ENCODE measurements at places on chromosomes 5 and 9.

GRCh38 chr5:61817472-61818326, 485.6 kb downstream of the ZSWIM6 start:
- peak; percentile 53 for DNase-seq

DNA sequence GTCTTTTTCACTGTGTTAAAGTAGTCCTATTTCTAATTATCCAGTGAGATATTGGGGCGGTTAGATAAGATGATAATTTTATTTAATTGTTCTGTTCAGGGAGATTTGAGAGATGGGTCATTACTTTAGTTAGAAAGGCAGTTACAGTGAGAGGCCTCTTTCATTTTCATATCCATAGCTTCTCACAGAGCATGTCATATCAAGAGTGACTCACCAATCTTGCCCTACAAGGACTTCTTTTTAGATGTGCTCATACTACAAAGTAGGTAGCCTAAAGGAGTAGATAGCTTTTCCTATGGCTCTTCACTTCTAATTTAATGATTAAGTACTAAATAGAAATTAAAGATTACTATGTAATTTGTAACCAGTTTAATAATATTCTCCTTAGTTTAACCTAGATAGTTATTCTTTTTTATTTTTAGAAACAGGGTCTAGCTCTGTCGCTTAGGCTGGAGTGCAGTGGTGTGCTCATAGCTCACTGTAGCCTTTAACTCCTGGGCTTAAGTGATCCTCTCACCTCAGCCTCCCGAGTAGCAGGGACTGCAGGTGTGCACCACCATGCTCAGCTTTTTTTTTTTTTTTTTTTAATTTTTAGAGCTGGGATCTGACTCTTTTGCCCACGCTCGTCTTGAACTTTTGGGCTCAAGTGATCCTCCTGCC, 71.0 kb downstream of the FER start:
- DNase-seq: no peak

- DNase-seq: no peak
These were observed 97.3 kb upstream of the HMHB1 start for GRCh38 chr5:143714629-143715028.

GRCh38 chr5:74028406-74028805, 402.4 kb downstream of the ARHGEF28 start:
- peak; percentile 77 for DNase-seq

GRCh38 chr9:136960212-136960937, 8.3 kb downstream of the LCN12 start:
- DNase-seq: no peak

DNA sequence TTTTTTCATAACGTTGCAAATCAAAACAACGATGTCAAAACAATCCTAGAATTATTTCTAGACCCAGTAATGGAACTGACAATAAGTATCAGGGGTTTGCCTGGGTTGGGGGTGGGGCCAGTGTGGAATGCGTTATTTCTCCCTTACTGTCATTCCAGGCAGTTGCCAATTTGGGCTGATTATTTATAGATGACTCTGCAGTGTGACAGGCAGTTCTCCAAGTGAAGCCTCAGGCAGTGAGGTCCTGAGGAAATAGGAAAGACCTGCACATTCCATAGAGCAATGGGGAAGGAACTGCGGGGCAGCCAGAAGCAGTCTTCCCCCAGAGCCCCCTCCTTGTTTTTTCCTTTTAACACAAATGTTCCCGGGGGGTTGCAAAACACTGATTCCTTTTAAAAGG, 179.0 kb downstream of the YTHDC2 start:
- no peak for DNase-seq
